AG04449 (cell line): ENCODE measurements at places on chromosomes 4 and X.
A peak's percentile ranks its signal among the peaks of the same experiment; 100 is the strongest.

DNA sequence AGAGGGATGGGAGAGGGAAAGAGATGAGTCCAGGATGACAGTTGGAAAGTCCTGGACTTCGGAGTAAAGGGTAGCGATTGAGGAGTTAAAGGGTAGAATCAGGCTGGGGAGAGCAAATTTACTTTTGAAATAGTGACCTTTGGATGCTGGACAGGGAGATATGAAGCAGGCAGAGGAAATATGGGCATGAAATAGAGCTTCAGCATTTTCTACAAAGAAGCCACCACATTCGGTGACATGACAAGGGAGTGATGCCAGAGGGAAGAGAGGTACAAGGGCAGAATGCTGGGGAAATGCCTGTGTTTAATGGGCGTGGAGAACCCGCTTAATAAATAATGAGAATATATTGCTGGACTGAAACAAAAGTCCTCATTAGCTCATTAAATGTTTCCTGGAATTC, 92.7 kb downstream of the TBL1X start:
- DNase-seq, result no peak

DNA sequence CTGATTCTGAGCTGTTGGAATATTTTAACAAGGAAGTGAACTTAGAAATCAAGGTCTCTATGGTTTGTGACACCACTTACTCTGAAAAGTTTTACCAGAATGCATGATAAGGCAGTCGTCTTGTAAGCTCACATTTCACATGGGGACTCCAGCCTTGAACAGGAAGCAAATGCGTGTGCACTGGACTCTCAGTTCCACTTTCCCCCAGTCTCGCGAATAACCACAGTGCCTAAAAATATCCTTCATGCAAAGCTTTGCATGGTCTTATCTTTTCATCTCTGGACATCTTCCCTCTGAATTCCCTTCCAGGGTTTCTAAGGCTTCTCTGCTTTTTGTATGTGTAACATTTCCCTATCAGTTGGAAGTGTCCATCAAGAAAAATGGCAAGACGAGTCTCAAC, 581.8 kb downstream of the NLGN4X start:
- DNase-seq, result no peak

- DNase-seq, result no peak
These were observed 221.1 kb downstream of the PTTG2 start for GRCh38 chr4:38181286-38181685.

GRCh38 chr4:20422398-20422797, 170.7 kb downstream of the SLIT2 start:
- no peak for DNase-seq

GRCh38 chr4:30073011-30073710, 647.0 kb upstream of the PCDH7 start:
- DNase-seq, result no peak

- DNase-seq, result no peak
These were observed 151.6 kb upstream of the TAPT1 start for GRCh38 chr4:16377887-16378286.

GRCh38 chr4:76518241-76518640, 83.2 kb downstream of the SHROOM3 start:
- no peak for DNase-seq

- no peak for DNase-seq
These were observed 352.8 kb upstream of the EPHA5 start for GRCh38 chr4:66023061-66023460.

DNA sequence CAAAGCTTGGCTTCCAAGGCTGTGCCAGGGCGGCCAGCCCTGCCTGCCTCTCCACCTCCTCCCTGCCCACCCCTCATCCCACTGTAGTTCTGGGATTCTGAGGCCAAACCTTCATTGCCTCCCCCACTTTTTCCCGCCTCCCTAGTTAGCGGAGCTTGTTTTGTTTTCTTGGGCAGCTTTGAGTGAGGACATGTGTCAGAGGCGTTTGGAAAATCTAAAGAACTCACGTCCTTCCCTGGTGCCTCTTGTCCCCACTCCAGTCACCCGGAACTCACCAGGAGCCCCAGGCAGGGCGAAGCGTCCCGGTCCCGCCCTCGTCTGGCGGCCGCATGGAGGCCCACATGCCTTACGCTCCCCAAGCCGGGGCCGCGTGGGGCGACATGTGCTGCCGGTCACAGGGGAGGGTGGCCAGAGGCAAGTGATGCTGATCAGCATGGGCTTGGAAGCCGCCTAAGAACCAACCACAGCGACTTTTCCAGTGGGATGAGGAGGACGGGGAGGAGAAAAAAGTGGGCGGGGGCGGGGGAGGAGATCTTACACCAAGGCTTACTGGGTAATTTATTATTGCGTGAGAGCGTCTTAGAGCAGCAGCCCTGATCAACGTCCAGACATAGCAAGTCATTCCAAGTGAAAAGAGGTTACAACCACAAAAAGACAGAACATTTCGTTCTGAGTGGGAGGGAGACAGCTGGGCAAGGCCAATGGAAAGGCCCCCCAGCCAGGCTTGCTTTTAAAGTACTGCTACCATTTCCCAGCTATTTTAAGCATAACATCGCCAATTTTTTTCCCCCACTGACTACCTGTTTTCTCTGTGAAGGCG, 48.5 kb downstream of the PRPS1 start:
- DNase-seq, result peak; percentile 47

DNA sequence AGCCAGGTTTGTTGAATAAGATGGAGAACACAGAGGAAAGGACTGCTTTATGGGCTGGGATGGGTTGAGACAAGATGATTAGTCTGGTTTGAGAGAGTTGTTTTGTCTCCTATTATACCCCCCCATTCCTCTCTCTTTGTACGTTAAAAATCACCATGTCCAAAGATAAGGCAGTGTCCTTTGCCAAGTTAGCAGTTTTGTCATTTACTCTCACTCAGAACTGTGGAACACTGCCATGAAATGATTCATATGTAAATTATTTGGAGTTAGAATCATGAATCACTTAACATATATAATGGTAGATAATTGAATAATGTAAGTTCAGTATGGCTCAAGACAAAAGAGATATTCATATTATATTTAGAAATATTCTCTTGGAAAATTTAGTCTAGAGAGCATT, 151.3 kb downstream of the DCLK2 start:
- DNase-seq, result no peak

- no peak for DNase-seq
These were observed 413.6 kb downstream of the AFF2 start for GRCh38 chrX:148913971-148914370.

DNA sequence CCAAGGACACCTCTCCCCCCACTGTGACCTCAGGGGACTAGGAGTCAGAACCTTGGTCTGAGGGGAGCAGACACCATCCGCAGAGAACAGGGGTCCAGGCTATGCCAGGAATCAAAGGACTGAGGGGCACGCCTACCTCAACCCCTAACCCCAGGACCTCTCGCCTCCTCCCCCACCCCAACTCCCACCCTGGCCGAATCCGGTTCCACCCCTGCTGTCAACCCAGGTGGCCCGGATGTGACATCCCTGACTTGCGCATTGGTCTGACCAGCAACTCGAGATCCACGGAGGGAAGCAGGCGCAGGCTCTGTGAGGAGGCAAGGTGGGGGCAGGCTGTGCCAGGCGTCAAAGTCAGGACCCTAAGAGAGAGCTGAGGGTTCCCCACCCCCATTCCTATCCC, 468 bp upstream of the MAGEA4 start:
- no peak for DNase-seq

- no peak for DNase-seq
These were observed 46.0 kb downstream of the GALNT7 start for GRCh38 chr4:173214661-173215060.

- DNase-seq, result no peak
These were observed 14.0 kb upstream of the TMEM156 start for GRCh38 chr4:39046249-39046648.

GRCh38 chrX:39613997-39614679, 483.6 kb downstream of the BCOR start:
- no peak for DNase-seq

- DNase-seq, result no peak
These were observed 1049.9 kb upstream of the TENM3 start for GRCh38 chr4:181193131-181193930.

DNA sequence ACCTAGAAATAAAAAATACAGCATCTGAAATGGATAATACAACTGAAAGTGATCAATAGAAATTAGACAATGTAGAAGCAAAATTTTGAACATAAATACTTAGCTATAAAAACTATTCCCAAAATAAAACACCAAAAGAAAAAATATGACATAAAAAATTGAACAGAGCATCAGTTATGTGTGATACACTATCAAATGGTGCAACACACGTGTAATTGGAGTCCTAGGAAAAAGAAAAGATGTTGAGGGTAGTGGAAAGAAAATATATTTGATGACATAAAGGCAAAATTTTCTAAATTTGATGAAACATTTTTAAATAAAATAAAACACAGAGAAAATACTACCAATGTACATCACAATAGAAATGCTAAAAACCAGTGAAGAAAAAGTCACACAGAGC, 63.1 kb downstream of the NPY2R start:
- no peak for DNase-seq

GRCh38 chr4:119682099-119682498, 53.5 kb upstream of the PDE5A start:
- no peak for DNase-seq

DNA sequence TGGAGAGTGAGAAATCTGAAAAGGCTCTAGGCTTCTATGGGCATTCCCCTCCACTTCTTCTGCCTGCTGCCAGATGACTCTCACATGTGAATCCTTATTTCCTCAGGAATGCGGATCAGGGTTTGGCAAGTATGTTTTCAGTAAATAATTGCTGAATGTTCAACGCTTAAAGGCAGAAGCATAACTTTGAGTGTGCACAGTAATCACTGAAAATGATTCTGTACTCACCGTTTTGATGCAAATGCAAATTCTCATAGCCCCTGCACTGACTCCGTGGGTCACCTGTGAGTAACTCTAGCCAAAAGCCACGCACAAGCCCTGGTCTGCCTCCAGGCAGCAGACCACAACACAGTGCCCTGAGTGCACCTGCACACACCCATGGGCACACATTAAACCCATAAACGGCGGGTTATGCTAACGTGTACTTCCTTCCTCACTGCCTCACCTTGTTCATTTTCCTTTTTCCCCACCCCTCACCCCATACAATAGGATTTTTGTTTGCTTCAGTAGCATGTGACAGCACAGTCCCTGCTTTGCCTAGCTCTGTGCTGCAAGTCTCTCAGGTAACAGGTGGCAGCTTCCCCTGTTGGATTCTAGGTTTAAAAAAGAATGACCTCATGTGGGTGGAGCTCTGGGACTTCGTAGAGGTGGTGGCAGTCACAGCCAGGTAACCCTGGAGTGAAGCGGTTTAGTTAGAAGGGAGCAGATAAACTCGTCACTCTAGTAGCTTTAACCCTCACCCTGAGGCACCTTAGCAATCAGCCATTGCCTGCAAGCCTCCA, at the start of gene ARHGEF38:
Gene ARHGEF38, plus strand, starts transcription at position 656 of the 782 bp plus-strand sequence. CDS start 146 bp downstream, outside the sequence.
- DNase-seq, result peak; percentile 4

DNA sequence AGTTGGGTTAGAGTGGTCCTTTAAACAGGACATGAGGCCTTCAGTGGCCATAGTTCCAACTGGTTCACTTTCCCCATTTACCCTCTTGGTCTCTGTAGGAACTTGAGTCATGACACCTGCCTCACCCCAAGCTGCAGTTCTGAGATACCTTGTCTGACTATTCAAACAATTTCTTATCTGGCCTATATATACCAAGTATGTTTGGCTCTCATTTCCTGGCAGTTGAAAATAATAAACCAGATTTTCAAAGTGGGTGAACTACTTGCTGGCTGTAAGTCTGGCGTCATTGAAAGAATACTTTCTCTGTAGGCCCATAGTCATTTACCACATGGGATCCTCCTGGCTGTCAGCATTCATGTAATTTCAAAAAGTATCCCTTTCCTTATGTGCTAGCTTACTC, 228.8 kb downstream of the SHROOM3 start:
- no peak for DNase-seq

- DNase-seq, result no peak
These were observed 407.1 kb downstream of the ADAM29 start for GRCh38 chr4:175325230-175325629.

DNA sequence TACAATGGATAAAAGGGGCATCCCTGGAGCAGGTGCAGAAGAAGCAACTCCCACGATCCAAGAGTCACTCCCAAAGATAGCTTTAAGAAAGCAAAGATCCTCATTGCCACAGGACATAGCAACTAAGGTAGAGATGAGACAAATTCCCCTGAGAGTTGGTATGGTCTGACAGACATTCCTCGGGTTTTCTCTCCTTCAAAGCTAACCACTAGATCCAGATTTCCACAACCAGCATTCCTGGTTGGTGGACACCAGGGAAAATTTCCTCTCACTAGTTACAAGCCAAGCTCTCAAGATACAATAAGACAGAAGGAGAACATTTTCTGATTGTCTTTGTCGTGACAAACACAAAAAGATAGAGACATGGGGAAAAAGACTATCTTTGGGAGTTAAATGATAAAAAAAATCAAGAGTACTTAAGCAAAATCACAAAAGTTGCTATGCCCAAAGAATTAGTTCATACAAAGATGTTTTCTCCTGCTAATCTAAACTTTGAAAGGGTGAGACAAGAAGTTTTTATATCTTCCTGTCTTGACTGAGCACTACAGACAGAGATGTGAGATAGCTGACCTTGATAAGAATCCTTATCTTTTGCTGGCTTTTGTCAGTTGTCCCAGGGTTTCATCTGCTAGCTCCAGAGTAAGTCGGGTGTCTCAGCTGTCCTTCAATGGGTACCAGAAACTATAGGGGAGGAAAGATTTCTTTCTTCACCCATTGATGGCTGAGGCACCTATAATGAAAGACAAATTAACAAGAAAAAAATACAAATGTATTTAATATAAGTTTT, 200.5 kb downstream of the CENPC start:
- DNase-seq, result no peak

GRCh38 chr4:25978327-25978726, 64.3 kb downstream of the SMIM20 start:
- no peak for DNase-seq

DNA sequence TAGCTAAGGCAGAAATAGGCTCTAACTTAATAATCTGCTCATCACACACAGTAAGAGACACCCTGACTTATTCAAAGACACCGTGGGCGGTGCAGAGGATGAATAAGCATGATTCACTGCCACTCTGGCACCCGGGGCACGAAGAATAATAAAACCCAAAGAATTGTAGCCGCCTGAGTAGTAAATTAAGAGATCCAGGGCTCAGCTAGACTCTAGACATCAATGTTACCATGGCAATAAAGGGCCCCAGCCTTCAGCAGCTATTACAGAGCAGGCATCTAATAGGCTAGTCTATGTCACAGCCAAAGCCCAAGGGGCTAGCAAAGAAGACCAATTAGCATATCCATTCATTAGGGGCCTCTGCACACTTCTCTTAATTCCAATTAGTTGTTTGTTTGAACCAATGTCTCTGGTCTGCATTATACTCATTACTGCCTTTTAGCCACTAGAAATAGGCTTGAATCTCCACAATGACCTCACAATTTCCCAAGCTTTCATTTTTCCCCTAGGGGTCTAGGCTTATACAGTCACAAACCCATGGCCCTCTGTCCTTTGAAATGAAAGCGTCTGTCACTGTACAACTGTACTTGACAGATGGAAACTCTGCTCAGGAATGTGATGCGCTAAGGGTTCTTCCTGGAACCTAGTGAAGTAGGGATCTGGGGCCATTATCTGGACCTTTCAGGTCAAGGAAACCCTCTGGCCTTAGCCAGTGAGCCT, 3.0 kb upstream of the ATP1B4 start:
- no peak for DNase-seq

DNA sequence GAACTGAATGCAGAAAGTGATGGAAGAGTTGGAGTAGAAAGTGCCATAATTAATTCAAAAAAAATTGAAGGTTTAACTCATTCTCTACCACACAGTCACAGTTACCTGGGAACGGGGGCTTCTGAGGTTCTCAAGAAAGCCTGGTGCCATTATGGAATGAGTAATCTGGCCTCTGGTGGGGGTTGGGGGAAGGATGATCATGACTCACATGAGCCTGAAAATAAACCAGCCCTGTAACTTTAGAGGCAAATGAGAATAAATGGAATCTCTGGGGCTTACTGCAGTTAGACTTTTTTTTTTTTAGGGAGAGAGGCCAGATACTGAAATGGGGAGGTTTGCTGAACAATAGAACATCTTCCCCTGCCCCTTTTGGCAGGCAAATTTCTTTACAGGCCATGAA, 55.3 kb downstream of the SOD3 start:
- peak; percentile 63 for DNase-seq
